ENCODE measurements at places on chromosomes 2 and 18.

- no peak for DNase-seq
These were observed 296.2 kb upstream of the SPRED2 start for GRCh38 chr2:65728477-65729180.

- DNase-seq: no peak
These were observed 221.1 kb upstream of the SALL3 start for GRCh38 chr18:78758496-78758895.

DNA sequence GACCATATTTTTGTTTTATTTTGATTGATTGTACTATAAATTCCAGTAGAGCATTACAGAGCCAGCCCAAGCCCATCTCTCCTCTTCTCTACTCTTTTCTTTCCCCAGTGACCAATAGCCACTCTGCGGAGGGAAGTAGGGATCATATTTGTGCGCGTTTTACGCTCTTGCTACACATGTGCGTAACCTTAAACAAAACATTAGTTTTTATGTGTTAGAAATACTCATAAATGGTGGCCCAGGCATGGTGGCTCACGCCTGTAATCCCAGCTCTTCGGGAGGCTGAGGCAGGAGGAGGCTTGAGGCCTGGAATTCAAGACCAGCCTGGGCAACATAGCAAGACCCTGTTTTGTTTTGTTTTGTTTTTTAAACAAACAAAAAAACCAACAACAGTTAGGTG is 31.3 kb downstream of the HPCAL1 start:
- DNase-seq: no peak

GRCh38 chr2:44358503-44358902 is 2.8 kb downstream of the PREPL start:
- DNase-seq: no peak

- no peak for DNase-seq
These were observed 353.9 kb upstream of the SPHKAP start for GRCh38 chr2:228535396-228535795.

DNA sequence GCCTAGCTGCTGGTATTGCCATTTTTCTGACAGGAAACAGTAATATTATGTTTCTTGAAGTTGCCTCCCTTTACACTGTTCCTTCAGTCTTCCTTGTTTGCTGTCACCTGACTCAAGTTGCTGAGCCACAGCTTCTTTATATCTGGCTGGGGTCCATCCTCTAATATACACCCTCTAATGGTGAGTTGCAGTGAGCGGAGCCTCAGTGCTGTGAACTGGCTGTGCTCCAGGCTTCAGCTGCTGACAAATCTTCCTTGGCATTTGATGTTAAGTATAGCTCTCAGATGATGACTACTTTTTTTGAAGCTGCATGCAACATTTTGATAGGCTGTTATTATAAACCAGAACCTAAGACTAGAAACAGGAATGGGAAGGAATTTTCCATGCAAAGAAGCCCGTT is 366.7 kb downstream of the NUP35 start:
- peak; percentile 18 for DNase-seq

GRCh38 chr2:203824057-203824456 is 43.5 kb upstream of the CTLA4 start:
- DNase-seq: no peak

DNA sequence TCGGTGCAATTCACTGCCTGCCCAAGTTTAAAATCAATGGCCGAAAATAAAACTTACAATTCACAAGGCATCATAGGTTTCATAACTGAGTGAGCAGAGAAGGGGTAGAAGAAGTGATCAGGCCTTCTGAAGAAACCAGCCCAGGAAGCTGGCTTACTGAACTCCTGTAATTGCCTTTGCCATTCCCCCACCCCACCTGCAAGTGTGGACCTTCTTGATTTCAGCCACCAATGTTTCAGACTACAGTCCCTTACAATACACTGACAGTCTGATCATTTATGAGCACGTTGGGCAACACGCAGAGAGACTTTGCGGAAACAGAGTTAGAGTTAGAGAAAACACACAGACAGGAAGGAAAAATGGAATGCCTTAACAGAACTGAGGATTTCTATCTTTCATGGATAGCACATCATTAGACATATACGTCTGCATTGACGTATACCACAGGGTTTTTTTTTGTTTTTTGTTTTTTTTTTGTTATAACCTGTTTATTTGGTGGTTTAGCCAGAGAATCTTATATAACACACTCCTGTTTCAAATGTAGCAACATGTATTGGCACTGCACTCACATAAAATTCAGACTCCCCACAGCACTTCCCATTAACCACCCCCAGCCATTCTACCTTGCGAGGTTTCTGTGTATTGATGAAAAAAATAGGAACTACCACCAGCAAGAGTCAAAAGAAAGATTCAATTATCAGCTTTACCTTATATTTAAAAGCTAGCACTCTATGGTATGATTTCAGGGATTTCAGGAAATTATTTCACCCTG is 126.4 kb downstream of the CACNB4 start:
- DNase-seq: no peak

DNA sequence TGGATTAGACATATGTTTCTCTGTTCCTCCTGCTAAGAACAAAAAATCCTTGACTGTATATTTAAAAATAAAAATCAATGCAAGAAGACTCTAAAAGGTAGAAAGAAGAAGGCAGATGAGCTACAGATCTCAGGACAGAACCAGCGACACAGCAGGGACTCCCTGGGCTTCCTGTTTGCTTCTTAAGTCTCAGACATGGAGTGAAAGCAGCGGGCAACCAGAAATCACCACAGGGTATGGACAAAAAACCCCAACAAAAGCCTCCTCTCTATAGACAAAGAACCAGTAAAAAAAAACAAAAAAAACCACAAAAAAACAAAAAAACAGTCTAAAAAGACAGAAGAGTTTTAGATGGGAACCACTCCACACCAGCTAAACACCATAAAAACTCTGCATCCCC is 971.0 kb upstream of the GYPC start:
- DNase-seq: no peak

- no peak for DNase-seq
These were observed at the start of gene INHA for GRCh38 chr2:219572237-219573001. Gene INHA (plus strand): TSS chr2:219572310. CDS start chr2:219572375, 65 bp downstream.

DNA sequence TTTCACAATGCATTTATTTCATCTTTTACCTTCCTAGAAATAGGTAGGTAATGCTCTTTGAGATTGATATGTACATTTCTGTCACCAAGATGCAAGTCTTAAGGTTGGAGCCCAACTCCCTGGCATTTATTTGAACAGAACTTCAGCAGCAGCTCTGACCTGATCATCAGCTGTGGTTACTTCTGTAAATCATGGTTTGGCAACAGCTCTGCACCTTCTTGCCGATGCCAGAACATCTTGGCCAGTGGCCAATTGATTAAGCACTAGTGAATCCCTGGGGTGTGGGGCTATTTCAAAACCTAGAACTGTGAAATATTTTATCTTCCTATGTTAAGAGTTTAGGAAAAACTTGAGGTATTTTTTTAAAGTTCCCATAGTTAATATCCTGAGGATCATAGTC is 124.8 kb upstream of the NYAP2 start:
- DNase-seq: peak; percentile 56

- DNase-seq: no peak
These were observed 4.9 kb upstream of the TTC21B start for GRCh38 chr2:165958313-165958960.

DNA sequence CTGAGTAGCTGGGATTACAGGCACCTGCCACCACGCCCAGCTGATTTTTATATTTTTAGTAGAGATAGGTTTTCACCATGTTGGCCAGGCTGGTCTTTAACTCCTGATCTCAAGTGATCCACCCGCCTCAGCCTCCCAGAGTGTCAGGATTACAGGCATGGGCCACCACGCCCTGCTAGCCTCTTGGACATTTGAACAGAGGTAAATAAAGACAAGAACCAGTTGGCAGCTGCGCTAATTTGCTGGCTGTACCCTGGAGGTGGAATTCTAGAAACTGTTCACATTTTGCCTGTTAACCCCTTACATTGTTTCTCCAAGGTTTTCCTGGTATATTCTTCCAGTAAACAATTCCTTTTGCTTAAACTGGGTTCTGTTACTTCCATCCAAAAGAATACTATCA is 132.9 kb downstream of the CDH2 start:
- DNase-seq: no peak

- no peak for DNase-seq
These were observed 68.9 kb downstream of the ZNF521 start for GRCh38 chr18:25282896-25283703.

Measured in NCI-H1092 (cell line).